ENCODE measurements at places on chromosomes 3 and 15.

GRCh38 chr3:127815001-127815400 is 7.3 kb downstream of the MGLL start:
- no peak overlapping the region for H3K4me3 ChIP-seq
- H3K36me3 ChIP-seq = peaks cover 32% of the 10 kb centered on the region
- H3K4me1 ChIP-seq = peaks cover 42% of the 10 kb centered on the region
- no peak for DNase-seq
- no peak overlapping the region for H3K27ac ChIP-seq

DNA sequence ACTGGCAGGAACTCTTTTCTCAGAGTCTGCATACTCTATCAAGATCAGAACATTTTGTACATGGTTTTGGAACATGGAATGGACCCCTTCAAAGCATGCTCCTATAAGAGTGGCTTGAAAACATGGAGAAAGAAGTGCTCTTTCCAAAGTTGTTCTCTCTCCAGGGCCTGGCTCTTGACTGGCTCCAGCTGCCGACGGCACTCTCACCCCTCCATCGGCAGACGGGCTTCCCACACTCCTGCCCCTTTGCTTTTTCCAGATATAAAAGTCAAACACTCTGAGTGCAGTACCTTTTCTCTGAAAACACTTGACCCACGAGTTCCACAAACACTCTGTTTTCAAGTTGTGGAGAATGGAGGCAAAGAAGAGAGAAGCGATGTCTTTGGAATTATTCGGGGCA is 72.5 kb upstream of the ONECUT1 start:
- H3K27me3 ChIP-seq = peaks cover 11% of the 10 kb centered on the region
- H3K4me1 ChIP-seq = no peaks in the 10 kb centered on the region
- no peaks in the 10 kb centered on the region for H3K36me3 ChIP-seq
- H3K4me3 ChIP-seq = no peak overlapping the region
- DNase-seq = no peak

- H3K4me3 ChIP-seq = no peak overlapping the region
- no peak overlapping the region for H3K27ac ChIP-seq
- H3K36me3 ChIP-seq = no peaks in the 10 kb centered on the region
- peaks cover 14% of the 10 kb centered on the region for H3K27me3 ChIP-seq
- no peaks in the 10 kb centered on the region for H3K4me1 ChIP-seq
Observed at GRCh38 chr3:66195347-66195783, 25.4 kb upstream of the SLC25A26 start.

- no peaks in the 10 kb centered on the region for H3K36me3 ChIP-seq
- DNase-seq = no peak
- H3K4me1 ChIP-seq = no peaks in the 10 kb centered on the region
- H3K27ac ChIP-seq = no peak overlapping the region
Observed at GRCh38 chr3:124526601-124527000, 203.7 kb upstream of the UMPS start.

GRCh38 chr3:63972196-63972595 is 51.1 kb downstream of the PSMD6 start:
- H3K4me3 ChIP-seq = no peak overlapping the region
- H3K27me3 ChIP-seq = no peaks in the 10 kb centered on the region
- H3K36me3 ChIP-seq = no peaks in the 10 kb centered on the region
- H3K27ac ChIP-seq = peak overlapping the region; percentile 25

DNA sequence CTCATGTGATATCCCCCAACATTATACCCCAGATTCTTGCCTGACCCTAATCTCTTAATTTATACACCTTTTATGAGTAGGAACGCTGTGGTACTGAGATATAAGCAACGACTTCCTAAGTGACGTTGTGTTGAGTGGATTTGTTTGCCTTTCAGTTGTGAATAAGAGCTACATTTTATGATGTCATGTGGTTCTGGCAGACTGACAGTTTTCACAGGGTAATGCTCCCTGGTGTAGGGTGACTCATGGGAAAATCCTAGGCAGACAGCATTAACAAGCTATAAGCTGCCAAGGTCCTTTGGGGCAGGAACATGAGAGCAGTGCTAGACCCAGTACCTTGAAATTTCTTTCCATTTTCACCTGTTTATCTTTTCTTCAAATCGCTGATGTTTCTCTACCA is 11.2 kb downstream of the C3orf52 start:
- no peaks in the 10 kb centered on the region for H3K27me3 ChIP-seq
- H3K4me3 ChIP-seq = no peak overlapping the region
- H3K27ac ChIP-seq = no peak overlapping the region
- H3K4me1 ChIP-seq = peaks cover 2% of the 10 kb centered on the region
- no peaks in the 10 kb centered on the region for H3K36me3 ChIP-seq

DNA sequence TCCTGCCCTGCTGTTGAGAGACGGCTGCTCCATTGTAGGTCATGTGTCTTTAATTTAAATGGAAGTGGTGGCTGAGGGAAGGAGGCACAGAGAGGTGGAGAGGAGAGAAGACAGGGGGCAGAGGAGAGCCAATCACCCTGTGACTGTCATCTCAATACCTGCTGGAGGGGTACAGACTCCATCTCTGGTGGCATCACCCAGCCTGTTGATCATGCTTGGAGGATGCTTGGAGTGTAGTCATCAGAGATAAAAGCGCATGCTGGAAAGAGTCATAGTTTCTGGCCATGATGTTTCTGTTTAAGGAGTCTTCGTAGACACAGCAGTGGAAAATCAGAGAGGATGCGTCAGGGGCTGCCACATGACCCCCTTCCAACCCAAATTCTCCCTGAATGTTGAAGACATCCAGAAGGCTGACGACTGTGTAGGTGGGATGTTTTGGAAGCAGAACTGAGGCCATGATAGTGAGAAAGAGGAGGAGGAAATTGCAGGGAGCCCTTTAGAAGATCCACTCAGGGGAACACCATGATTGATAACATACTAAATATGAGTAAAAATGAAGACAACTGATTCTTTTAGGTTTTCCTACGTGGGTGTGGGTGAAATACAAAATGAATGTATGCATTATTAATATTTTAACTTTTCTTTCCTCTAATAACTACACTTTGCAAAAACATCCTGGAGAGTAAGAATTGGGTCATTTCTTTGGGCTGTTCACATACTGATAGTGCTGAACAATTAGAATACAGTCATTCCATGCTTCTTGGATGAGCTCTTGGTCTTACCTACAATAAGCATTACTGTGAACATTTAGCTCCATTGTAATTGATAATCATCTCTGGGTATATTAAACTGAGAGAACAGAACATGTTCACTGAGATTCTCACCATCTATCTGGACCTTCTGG is 210.6 kb upstream of the ATP10A start:
- H3K4me3 ChIP-seq = no peak overlapping the region
- H3K4me1 ChIP-seq = no peaks in the 10 kb centered on the region
- no peak overlapping the region for H3K27ac ChIP-seq
- H3K36me3 ChIP-seq = no peaks in the 10 kb centered on the region

DNA sequence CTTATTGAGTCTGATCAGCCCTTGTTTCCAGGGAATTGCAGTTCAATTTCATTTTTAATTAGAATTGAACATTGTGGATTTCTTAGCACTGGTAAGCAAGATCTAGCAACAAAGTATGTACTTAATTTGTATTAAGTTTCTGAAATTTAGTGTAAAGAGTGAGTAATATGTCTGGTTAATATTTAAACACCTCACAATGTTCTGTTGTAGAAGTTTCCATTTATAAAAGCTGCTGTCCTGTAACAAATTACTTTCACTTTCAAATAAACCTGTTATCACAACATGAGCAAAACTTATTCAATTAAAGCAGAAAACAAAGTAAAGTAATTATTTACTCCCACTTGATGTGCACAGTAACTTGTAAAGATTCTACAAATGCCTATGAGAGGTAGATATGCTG is 448.5 kb downstream of the NAALADL2 start:
- H3K27ac ChIP-seq = no peak overlapping the region
- no peaks in the 10 kb centered on the region for H3K27me3 ChIP-seq
- no peaks in the 10 kb centered on the region for H3K36me3 ChIP-seq
- H3K4me1 ChIP-seq = no peaks in the 10 kb centered on the region
- DNase-seq = no peak

DNA sequence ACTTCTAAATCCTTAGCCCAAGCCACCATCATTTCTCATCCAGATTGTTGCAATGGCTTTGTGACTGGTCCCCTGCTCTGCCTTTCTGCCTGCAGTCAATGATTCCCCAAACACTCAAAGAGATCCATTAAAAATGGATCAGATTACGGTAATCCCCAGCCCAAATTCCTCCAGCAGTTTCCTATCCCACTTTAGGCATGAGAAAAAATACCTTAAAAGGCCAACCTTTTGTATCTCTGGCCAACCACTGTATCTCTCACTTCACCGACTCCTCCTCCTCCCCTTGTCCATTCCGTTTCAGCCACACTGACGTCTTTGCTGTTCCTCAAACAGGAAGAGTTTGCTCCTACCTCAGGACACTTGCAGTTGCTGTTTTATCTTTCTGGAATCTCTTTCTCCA is 20.9 kb upstream of the IL1RAP start:
- H3K27ac ChIP-seq = no peak overlapping the region
- no peak for DNase-seq
- no peaks in the 10 kb centered on the region for H3K4me1 ChIP-seq
- no peak overlapping the region for H3K4me3 ChIP-seq
- H3K27me3 ChIP-seq = no peaks in the 10 kb centered on the region

GRCh38 chr15:43414196-43414595 is 43.3 kb downstream of the TUBGCP4 start:
- H3K27ac ChIP-seq = no peak overlapping the region
- H3K4me1 ChIP-seq = no peaks in the 10 kb centered on the region
- peaks cover 75% of the 10 kb centered on the region for H3K36me3 ChIP-seq
- H3K27me3 ChIP-seq = no peaks in the 10 kb centered on the region
- no peak for DNase-seq

GRCh38 chr15:90295270-90295648 is 29.8 kb downstream of the NGRN start:
- H3K4me1 ChIP-seq = no peaks in the 10 kb centered on the region
- no peak overlapping the region for H3K27ac ChIP-seq
- H3K27me3 ChIP-seq = no peaks in the 10 kb centered on the region
- no peak for DNase-seq
- H3K4me3 ChIP-seq = no peak overlapping the region

All from upper lobe of right lung (tissue), 1 donor.